ENCODE measurements at places on chromosomes 12 and 14. TPM values are rescaled to one million over a fixed set of nuclear protein-coding genes. Genes with fewer than 3 reads are reported as not detected.

NFE2 gene
- 2.7 TPM for total RNA-seq

ERP27 gene
- not detected for total RNA-seq

CPNE6 gene
- not detected for total RNA-seq

MAP1LC3B2 gene
- 0.29 TPM for total RNA-seq

STON2 gene
- total RNA-seq = 49.6 TPM

DDN gene
- total RNA-seq = 0.29 TPM

DNA sequence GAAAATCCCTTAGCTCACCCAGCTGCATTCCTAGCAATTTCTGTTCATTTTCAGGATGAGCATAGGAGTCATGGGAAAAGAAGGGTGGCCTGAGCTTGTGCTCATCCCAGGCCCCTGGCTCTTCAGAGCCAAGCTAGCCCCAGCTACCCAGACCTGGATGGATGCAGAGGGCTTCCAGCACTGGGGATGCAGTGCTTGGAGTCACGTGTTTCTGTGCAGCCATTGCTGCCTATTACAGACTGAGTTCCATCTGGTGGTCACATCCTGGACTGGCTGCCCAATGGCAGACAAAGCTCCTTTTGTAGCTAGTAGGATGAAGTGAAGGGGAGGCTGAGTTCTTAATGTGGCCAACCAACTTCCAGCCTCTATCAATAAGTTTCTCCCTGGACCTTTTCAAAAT is 54.2 kb upstream of the JDP2 start:
- no peak for DNase-seq

GRCh38 chr14:95174184-95174792 is 17.0 kb upstream of the DICER1 start:
- DNase-seq = no peak

DNA sequence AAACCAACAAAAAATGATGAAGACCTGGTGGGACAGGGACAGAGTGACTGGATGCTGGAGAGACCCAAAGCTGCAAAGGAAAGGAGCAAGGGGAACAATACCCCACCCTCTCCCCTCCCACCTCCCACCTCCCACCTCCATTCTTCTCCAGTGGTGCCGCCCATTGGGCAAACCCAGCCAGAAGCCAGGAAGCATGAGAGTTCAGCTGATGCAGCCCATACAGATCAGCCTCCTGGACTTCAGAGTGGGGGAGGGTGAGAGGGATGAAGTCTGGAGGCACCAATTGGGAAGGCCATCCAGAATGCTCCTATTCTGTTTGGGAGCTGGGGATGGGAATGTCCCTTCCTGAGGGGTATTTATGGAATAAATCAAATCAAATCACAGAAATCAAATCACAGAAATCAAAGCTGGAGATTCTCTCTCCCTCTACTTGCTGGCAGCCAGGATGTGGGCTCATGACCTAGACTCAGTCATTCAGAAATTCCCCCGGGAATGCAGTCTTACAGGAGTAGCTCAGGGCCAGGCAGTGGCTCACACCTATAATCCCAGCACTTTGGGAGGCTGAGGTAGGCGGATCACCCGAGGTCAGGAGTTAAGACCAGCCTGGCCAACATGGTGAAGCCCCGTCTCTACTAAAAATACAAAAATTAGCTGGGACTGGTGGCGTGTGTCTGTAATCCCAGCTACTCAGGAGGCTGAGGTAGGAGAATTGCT is 31.1 kb downstream of the IRF2BPL start:
- no peak for DNase-seq

DNA sequence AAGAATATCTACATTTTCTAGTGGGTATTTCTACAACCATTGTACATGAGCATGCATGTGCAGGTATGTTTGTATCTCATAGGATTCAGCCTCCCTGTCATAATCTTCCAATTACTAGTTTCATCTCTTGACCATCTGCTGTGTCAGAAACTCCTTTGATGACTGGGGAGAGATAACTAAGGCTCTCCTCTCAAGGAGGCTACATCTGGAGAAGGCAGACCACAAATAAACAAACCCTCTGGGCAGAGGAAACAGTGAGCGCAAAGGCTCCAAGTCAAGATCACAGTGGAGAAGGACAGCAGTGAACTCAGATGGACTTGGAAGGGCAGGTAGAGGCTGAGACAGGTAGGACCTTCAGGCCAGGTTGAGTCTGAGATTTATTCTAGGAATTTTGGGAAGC is 166.4 kb downstream of the PELI2 start:
- no peak for DNase-seq

DNA sequence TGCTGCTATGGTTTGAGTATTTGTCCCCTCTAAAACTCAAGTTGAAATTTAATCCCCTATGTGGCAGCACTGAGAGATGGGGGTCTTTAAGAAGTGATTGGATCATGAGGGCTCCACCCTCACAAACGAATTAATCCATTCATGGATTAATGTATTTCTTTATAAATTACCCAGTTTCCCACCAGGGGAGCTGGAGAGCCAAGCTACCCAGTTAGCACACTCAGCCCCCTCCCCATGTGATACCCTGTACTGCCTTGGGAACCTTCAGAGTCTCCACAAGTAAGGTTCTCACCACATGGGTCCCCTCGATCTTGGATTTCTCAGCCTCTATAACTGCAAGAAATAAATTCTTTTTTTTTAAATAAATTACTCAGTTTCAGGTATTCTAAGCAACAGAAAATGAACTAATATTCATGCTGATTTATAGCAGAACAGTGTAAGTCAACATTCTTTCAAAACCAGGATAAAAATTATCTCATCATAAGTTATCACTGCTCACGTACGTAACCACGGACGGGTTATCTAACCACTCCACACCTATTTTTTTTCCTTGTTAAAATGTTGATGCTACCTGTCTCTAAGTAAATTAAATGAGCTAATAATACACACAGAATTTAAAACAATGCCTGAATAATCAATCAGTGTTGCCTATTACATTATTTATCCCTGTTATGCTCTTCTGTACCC is 3.6 kb downstream of the NAP1L1 start:
- no peak for DNase-seq

GRCh38 chr12:53586745-53587144 is 39.4 kb downstream of the ATF7 start:
- no peak for DNase-seq

DNA sequence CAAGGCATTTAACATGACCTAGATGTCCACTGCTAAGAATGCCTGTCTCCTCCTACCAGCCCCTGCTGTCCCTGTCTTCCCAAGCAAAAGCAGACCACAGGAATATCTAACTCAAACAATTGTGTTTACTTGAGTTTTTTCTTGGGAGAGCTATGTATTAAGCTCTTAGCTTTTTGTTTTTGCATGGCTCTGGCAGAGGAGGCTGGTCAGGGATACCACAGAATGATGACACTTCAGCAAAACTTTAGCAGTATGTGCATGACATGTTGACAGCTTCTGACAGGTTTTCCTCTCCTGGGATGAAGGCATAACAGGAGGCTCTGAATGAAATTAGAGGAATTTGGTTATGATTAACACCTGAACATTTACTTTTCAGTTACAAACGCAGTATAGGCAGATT is 6.9 kb downstream of the TMBIM6 start:
- peak; percentile 58 for DNase-seq

- peak; percentile 96 for DNase-seq
Measured at GRCh38 chr12:13000925-13001774, 1.1 kb upstream of the HEBP1 start.

DNA sequence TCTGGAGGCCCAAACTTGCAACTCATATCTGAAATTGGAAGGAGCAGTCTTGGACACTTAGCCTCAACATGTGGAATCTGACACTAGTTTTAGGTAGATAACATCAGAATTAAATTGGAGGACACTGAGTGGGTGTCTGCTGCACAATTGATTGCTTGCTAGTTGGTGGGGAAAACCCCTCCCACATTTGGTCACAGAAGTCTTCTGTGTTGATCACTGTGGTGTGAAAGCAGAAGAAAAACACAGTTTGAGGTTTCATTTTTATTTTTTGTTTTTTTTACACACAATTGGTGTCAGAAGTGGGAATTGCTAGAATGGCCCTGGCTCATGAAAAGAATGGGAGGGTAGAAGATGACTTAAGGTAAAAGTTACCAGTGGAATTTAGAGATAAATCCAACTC is 78.0 kb upstream of the CD163 start:
- no peak for DNase-seq

GRCh38 chr12:29782871-29783772 is 620 bp downstream of the TMTC1 start:
- DNase-seq = peak; percentile 90

- peak; percentile 65 for DNase-seq
Measured at GRCh38 chr12:49052451-49053208, 8.0 kb downstream of the KMT2D start.
